ENCODE measurements at places on chromosomes 4 and X. TPM values are rescaled to one million over a fixed set of nuclear protein-coding genes. Genes with fewer than 3 reads are reported as not detected.

DNA sequence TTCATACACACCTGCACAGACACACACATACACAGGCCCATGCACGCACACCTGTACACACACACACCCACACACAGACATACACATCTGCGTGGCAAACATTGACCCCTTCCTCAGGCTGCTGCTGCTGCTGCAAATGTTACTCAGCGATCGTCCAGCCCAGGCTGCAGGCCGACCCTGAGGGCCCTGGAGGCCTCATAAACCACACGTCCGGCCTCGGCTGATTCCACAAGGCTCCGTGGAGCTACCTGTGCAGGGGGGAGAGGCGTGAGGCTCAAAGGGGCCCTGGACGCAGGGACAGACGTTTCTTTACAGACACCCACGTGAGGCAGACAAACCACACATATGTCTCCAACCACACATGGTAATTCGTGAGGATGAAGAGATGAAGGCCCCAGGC is 53.9 kb upstream of the PPP2R3B start:
- DNase-seq, result no peak

Gene RTL3
- not detected for total RNA-seq

Gene SH2D1A
- total RNA-seq, result 1.9 TPM

Gene COL25A1
- total RNA-seq, result 39.3 TPM
